ENCODE measurements at places on chromosomes 5 and 9.

- no peak for DNase-seq
Observed at GRCh38 chr5:40270274-40270845, 409.4 kb upstream of the PTGER4 start.

DNA sequence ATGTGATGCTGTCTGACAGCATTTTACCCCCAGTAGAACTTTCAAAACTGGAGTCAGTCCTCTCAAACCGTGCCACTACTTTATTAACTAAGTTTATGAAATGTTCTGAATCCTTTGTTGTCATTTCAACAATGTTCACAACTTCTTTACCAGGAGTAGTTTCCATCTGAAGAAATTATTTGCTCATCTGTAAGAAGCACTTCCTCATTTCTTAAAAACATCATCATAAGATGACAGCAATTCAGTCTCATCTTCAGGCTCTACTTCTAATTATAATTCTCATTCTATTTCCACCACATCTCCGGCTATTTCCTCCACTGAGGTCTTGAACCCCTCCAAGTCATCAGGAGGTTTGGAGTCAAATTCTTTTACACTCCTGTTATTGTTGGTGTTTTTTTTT, 2.3 kb upstream of the TAS2R1 start:
- no peak for DNase-seq

GRCh38 chr5:177431317-177432142, 5.1 kb downstream of the GRK6 start:
- peak; percentile 64 for DNase-seq

DNA sequence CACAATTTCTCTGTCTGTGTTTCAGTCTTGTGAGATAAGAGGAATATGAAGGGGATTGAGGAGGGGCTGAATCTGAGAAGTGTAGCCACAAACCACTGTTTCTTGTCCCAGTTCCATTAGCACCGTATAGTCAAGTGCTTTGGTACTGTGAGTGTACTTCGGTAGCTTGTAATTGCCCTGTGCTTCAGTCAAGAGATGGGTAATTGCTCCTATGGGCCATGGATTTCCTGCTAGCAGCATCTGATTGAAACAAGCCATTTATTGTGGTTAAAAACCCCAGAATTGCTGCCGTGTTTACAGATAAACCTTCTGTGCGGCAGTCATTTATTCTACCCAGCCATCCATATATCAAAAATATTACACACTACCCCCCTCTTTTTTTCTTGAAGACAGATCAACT, 98.6 kb downstream of the MAT2B start:
- no peak for DNase-seq

- DNase-seq, result no peak
Observed at GRCh38 chr5:75384218-75384617, 47.2 kb downstream of the HMGCR start.

GRCh38 chr9:127463911-127464310, 12.6 kb downstream of the LRSAM1 start:
- DNase-seq, result no peak

DNA sequence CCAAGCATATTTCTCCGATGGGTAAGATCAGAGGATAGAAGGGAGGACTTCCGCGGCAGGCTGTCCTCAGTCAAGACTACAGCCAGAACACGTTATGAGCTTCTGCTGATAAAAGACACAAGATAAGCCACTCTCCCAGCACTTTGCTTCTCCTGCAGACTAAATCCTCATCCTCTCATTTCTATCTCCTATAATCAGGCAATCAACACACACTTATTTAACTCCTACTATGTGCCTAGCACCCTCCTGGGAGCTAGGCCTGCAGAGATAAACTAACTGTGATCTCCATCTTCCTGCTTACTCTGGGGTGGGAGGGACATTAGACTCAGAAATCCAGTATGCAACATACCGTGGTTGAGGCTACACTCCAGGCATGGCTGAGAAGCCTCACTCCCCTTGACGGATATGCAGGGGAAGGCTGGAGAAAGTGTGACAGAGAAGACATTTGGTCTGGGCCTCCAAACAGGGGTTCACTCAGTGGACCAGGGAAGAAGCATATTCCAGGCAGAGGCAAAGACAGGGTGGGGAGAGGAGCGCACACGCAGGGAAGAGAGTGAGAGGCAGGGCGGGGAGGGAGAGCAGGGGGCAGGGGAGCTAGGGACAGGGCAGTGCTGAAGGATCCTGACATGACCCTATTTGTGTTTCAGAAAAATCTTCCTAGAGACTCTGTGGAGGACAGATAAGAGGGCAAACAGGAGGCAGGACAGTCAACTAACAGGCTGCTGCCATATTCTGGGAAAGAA, 274.1 kb downstream of the DENND1A start:
- DNase-seq, result no peak

DNA sequence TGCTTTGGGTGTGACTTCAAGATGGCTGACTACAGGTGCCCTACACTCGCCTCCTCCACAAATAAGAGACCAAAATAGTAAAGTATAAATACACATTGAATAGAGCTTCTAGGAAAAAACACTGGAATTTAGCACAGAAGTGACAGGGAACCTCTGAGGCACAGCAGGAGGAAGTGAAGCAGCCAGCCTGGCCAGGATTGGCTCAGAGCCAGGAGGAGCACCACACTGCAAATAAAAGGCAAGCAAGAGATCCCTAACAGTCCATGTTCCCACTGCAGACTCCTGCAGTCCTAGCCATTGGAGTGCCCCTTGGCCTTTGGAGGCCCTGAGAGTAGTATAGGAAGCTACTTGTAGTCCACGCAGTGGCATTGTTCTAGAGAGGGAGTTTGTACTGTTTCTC, 186.7 kb upstream of the TLX3 start:
- DNase-seq, result no peak

- DNase-seq, result no peak
Observed at GRCh38 chr9:128246471-128246870, 29.3 kb downstream of the GOLGA2 start.

- DNase-seq, result peak; percentile 71
Observed at GRCh38 chr5:128201065-128201926, 117.7 kb downstream of the SLC12A2 start.

- DNase-seq, result no peak
Observed at GRCh38 chr9:117596678-117597077, 107.5 kb upstream of the TLR4 start.

DNA sequence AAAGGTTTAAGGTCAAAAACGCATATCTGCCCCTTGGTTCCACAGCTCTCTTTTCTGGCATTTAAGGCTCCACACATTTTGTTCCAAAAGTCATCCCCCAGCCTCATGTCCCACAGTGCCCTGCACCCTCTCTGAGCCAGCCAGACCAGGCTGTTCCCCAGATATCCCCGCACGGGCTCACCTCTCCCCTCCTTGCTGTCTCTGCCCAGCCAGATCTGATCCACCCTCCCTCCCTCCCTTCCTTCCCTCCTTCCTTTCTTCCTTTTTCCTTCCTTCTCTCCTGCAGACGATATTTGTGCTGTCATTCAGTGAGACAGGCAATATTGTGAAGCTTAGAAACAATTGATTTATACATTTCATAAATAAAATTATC, 37.0 kb downstream of the DUSP1 start:
- no peak for DNase-seq

GRCh38 chr9:32955655-32956478, 45.6 kb downstream of the APTX start:
- DNase-seq, result no peak

DNA sequence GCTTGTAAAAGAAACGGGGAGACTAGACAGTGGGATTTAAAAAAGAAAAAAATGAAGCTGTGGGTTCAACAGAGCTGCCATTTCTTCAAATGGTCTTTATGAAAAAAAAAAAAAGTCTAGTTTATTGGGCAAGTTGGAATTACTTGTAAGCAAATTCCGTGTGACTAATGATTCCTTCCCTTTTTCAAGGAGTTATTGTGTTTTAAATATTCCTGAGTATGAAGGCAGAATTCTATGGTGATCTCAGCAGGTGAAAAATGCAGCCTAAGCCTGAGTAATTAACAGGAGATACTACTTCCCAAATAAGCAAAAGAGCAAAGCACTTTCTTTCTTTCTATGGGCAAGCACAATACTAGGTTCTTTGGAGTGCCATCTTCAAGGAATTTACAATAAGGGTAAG, 481.9 kb downstream of the ZNF608 start:
- no peak for DNase-seq

DNA sequence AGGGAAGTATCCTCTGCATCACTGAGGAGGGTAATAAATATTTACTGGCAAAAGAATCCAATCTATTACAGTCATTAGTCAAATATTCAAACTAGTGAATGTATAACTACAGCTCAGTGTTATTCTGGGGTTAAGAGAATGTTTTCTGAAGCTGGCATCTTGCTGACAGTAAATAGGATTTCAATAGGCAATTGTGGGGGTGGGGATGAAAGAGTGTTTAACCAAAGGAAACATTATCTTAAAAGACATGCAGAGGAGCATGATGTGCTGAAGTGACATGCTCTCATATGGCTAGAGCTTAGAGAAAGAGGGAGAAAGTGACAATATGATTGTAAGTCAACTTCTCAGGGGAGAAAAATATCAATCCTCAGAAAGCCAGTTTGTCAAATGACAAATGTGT, 618.4 kb upstream of the RIOK2 start:
- DNase-seq, result no peak

- DNase-seq, result no peak
Observed at GRCh38 chr5:181161534-181162175, 14.3 kb downstream of the OR2V2 start.

- peak; percentile 41 for DNase-seq
Observed at GRCh38 chr9:112487008-112487798, 576 bp downstream of the KIAA1958 start.

DNA sequence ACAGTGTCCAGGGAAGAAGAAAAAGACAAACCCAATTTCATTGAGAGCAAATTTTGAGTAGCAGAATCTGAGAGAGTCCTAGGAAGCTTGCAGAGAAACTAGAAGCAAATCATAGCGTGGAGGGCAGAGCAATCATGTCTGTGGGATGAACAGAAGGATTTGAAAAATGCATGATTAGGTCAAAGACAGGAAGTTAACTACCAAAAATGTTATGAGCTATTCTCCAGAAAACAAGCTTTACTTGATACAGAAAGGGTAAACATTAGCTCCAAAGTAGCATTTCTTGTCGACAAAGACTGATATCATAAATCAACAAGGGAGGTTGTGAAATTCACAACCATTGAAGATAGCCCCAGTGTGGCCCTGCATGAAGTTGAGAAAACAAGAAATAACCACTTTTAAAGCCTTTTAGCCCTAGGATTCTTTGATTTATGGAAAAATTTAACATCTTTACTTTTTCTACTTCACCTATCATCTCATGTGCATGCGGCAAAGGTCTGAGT, 97.7 kb upstream of the MEGF10 start:
- DNase-seq, result no peak

DNA sequence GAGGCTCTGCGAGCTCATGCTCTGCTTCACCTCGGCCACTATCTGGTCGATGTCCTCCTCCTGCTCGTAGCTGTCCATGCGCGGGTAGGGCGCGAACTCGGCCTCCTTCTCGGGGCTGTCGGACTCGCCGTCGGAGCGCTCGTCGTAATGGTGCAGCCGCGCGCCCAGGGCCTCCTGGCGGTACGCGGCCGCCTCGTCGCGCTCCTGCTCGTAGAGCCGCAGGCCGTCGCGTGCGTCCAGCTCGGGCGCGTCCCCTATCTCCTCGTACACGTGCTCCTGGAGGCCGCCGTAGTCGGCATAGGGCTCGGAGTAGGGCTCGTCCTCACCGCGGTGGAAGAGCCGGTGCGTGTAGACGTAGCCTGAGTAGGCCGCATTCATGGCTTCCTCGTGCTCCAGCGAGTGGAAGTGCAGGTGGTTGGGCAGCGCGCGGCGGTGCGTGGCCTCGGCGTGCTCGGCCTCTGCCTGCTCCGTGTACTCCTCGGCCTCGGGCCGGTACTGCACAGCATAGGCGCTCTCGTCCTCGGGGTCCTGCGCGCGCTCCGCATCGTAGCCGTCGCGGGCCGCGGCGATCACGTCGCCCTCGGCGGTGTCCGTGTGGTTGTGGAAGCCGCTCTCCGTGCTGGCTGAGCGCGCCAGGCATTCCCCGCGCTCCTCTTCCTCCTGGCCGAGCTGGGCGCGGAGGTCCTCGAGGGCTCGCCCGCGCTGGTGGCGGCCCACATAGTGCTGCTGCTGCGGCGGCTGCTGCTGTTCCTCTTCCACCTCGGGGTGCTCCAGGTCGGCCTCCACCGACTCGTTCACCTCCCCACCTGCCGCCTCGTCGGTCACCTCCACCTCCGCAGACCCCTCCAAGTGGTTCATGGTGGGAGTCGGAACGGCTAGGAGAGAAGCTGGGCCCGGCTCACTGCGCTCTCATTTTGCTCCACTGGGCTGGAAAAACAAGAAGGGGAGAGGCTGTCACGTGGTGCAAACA, 155.5 kb downstream of the APBA1 start:
- DNase-seq, result no peak

DNA sequence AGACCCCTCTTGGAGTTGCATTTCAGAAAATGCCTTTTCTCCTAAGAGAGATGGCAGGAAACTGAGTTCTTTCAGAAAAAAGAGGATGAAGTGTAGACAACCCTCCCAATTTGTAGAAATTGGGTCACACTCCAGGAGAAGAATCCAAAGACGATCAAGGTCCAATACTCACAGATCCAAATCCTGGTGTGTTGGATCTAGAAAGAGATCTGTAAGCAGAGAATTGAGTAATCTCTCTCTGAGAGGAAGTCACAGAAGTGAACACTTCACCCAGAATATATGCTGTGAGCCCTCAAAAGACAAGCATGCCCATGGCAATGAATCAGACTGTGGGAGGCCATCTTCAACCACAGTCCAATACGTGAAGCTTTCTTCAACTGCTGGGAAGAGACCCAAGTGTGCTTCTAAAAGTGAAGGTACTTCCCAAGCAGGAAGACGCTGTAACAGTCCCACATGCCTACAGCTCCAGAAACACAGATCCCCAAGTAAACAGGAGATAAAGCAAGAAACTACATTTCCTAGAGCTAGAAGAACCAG, 182.7 kb downstream of the SMC2 start:
- no peak for DNase-seq

GRCh38 chr9:82780017-82780416, 282.9 kb downstream of the RASEF start:
- no peak for DNase-seq

- DNase-seq, result no peak
Observed at GRCh38 chr5:53448851-53449250, 31.6 kb upstream of the FST start.
